ENCODE measurements at places on chromosomes 3 and 15.

- no peak for DNase-seq
These were observed 28.4 kb upstream of the ST3GAL6 start for GRCh38 chr3:98734735-98735134.

DNA sequence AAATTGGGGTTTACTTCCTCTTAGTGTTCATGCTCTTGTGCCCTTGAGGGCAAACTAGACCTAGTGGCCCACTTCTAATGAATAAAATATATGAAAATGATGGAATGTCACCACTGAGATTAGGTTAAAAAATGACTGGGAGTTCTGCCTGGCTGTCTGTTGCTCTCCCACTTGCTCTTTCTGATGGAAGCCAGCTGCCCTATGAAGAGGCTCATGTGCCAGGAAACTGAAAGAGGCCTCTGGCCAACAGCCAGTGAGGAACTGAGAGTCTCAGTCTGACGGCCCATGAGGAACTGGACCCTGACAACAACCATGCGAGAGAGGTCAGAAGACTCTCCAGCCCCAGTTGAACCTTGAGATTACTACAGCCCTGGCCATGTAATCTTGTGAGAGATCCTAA lies 107.1 kb upstream of the FHIT start:
- DNase-seq = no peak

DNA sequence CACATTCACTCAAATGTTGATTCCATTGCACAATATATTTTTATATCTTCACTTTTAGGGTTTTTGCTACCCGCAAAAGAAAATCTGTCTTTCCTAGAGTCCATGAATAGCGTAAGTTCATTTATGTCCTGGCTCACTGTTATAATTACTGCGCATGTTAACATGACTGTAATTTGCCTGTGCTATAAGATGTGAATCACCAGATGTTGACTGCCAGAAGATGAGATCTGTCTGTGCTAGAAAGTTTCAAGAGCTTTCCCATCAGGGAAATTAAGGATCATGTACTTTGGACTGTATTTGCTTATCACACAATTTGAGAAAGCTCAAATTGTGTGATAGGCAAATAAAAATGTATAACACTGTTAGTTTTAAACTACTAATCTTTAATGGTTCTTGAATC lies 322.5 kb downstream of the CHL1 start:
- no peak for DNase-seq

DNA sequence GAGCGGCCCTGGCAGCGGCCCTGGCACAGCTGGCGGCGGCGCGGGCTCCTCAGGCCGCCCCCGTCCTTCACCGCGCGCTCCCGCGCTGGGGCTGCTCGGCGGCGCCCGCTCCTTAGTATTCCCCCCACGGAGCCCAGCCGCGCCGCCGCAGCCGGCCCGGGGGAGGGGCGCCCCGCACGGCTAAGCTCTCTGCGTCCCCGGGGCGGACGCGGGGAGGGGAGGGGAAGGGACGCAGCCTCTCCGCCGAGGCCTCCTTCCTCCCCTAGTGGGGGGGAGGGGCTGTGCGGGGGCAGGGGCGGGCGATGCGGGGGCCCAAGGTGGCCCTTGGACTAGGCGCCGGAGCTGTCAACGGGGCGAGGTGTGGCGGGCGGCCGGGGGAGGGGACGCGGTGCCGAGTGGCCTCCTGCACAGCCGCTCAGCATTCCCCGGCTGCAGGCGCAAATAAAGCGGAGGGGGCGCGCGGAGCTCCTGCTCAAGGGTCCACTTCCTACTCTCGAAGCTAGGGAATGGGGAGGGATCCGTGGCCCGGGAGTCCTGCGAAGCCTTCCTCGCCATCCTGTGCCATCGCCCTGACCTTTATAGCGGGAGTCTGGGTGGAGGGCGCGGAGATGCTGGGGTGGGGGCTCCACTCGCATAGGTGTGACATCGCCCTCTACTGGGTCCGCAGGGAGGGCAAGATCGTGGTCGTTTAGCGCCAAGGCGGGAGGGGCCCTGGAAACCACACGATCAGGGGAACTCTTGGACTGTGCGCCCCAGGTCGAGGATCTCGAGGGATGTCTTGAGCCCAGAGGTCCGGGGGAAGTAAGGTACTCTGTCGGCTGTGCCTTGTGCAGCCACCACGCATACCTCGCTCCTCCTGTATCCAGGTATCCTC lies 22.2 kb downstream of the EPHB3 start:
- no peak for DNase-seq

- DNase-seq = no peak
These were observed 52.3 kb upstream of the FGF7 start for GRCh38 chr15:49370782-49371181.

GRCh38 chr3:108006881-108007331 lies 83.9 kb downstream of the CD47 start:
- DNase-seq = no peak

DNA sequence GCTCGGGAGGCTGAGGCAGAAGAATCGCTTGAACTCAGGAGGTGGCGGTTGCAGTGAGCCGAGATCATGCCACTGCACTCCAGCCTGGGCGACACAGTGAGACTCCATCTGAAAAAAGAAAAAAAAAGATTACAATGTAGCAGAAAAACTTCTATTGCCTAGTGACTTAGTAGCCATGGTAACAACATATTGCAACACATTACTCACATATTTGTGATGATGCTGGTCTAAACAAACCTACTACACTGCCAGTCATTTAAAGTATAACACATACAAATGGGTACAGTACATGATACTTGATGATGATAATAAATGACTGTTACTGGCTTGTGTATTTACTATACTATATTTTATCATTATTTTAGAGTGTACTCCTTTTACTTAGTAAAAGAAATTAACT lies 125.6 kb downstream of the PLOD2 start:
- no peak for DNase-seq

GRCh38 chr3:114194750-114195149 lies 15.9 kb upstream of the DRD3 start:
- no peak for DNase-seq

- DNase-seq = no peak
These were observed 684.3 kb upstream of the SGO1 start for GRCh38 chr3:20870106-20870899.

GRCh38 chr3:192835818-192836815 lies 81.5 kb downstream of the MB21D2 start:
- DNase-seq = no peak

DNA sequence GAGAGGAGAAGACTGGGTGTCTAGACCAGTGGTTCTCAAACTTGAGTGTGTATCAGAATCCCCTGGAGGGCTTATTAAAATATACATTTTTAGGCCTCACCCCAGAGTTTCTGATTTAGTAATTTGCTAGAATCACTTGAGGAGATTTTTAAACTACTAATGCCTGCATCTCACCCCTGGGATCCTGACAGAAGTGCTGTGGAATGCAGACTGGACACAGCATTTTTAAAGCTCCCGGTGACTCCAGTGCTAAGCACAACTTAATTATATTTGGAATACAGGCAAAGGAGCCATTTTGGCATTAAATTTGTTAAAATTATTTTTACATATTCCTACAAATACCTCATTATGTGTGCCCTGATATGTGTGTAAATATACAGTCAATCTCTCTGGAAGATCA lies 26.7 kb upstream of the COL6A6 start:
- no peak for DNase-seq

- DNase-seq = no peak
These were observed 28.2 kb upstream of the ST6GAL1 start for GRCh38 chr3:186902154-186902553.

- no peak for DNase-seq
These were observed 28.5 kb downstream of the MCTP2 start for GRCh38 chr15:94259863-94260262.

Measured in activated CD4-positive, alpha-beta T cell treated with anti-CD3 and anti-CD28 coated beads, Interleukin-2, amount 50 U/mL, for 4 hours (primary cell).